ENCODE measurements at places on chromosomes 13 and 19. TPM values are rescaled to one million over a fixed set of nuclear protein-coding genes. Genes with fewer than 3 reads are reported as not detected.

DNA sequence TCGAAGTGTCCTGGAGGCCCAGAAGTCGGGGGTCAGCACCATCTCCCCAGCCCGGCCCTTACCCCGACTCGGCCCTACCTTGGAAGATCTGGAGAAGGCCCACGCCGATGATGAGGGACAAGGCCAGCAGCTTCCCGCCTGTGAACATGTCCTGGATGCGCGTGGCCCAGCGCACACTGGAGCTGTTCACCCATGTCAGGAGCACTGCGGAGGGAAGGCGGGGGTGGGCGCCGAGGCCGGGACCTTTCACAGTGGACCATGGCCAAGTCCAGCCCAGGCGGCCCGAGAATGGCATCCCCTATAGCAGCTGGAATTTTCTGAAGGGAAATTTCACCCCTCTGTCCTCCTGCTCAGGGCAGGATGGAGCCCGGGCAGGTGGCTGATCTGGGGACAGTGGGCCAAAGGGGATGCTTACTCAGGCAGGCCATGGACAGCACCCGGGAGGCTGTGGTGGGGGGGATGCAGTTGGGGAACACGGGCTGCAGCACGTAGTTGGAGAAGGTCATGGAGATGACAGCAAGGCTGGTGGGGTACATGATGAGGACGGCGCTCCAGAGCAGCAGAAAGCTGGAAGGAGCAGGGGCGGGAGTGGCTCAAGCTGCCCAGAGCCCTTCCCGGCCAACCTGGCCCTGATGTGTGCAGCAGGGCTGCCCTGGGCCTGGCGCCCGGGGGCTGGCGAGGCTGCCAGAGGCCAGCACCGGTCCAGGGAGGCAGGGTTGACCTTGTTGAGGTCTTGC is 13.0 kb downstream of the SLC7A10 start:
- no peak for DNase-seq

DNA sequence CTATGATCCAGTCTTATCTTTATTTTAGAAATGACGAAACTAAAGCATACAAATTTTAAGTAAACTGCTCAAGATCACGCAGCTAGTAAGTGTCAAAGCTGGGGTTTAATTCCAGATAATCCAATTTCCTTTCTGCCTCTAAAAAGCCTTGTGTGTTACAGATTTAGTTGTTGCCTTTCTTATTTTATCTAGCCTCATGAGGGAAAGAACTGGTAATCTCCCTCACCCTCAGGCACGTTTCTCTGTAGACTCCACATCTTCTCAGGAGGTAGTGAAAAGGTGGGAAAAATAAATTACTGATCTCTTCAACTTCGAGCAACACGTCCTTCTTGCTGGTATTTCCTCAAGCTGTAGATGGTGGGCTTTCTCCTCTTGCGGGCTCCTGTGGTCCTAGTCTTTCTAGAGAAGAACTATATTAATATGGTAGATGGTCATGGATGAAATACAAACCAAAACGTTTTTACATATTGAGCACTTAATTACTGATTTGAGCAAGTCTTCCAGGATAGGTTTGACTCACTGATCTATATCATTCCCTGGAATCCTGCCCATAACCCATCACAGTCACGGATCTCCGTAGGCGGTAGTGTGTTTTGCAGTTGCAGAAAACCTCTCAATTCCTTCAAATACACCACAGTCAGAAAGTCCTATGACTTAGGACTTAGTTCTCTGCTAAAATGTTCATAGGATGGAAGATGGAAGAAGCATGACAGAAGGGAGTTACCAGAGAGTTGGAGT is 519.5 kb downstream of the DCT start:
- no peak for DNase-seq

GRCh38 chr19:52536448-52536800 is 9.0 kb downstream of the ZNF808 start:
- peak; percentile 21 for DNase-seq

DNA sequence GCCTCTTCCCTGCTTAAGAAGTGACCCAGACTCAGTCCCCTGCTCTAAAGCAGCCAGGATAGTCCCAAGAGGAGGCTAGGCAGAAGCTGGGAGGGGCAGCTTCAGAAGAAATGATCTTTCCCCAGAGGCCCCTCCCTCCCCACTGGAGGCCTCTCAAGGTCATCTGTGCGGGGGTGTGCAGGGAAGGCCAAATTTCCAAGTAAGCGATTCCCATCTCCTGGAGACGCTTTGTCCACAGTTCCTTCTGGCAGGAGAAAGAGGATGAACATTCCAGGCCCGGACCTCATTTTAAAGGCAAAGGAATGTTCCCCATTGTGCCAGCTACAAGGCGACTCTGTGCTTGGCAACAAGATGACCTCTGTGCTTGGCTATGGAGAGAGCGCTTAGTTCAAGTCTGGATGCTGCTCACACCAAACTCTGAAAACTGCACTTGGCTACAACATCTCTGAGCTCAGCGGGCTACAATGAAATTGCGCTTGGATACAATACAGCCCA is 23.5 kb downstream of the COL5A3 start:
- DNase-seq = no peak

DNA sequence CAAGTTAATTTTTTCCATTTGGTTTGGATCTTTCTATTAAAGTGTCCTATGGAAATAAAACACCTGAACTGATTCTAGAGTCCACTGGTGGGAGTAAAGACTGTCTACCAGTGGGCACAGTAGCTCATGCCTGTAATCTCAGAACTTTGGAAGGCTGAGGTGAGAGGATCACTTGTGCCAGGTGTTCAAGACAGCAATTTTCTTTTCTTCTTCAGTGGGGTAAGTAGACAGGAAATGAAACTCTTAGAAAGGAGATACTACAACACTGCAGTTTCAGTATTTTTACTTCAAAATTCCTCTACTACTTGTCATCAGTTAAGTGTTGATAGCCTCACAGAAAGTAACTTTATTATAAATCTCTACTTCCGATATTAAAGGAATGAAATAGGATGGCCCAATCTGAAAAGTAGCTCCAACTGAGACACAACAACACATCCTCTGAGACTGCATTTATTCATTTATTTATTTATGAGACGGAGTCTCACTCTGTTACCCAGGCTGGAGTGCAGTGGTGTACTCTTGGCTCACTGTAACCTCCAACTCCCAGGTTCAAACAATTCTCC is 26.3 kb downstream of the DNMT1 start:
- peak; percentile 40 for DNase-seq

- DNase-seq = no peak
Observed at GRCh38 chr13:113897966-113898365, 34.1 kb upstream of the GAS6 start.

GRCh38 chr19:36573895-36574720 is 1.0 kb upstream of the ZNF529 start:
- DNase-seq = no peak

DNA sequence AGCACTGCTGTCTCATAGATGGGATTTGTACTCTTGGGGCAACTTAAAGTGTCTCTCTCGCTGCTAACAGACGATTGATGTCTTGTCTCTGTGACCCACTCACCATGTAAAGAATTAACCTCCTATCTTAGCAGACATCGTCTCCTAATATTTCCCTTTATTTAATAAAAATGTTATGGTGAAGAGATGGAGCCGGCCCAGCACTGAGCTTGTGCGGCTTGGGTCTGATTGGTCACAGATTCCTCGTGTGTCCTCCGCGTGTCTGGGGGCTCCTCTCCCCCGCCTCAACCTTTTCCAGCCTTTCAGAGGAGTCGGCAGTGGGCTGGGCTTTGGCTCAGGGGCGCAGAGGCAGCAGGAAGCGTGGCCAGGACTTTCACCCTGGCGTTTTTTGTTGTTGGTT is 13.2 kb upstream of the CRTC1 start:
- DNase-seq = no peak

DNA sequence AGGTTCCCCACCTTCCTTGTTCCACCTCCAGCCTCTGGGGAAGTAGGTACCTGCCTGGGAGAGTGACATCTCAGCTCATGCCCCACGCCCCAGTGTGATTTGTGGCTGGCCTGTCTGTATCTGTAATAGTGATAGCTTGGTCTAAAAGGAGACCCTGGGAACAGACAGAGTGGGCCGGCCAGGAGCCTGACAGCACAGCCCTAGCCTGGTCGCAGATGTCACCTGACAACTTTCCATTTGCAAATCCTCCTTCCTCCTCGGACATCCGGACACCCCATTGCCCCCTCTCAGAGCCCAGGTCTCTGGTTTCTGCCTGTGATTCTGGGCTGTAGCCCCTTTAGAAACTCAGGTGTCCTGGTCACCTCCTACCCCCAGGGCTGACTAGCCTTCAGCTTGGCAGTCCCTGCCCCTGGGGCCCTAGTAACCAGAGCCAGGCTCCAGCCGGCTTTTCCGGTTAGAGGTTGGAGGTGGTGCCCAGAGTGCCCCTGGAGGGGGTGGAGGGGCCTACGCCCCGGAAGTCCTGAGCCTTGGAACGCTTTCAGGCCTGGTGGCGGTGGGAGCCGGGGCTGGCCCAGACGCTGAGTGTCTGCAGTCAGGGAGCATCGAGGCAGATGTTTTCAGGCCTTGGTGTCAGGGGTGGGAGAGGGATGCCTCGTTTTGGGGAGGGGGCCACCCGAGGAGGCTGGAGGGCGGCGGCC is 6.5 kb downstream of the LRRC8E start:
- no peak for DNase-seq

DNA sequence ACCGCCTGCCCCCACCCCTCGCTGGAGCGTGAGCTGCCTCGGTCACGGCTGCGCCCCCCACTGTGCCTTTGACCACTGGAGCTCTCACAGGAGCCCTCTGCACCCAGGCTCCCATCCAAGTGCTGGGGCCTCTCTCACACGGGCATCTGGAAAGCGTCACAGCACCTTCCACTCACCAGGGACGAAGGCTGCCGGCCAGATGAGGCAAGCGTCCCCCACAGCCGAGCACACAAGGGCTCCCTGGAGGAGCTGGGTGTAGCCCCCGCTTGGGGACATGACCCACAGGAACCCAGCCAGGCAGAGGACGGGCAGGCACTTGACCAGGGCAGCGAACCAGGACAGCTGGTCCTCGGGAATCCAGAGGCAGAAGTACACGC is 560 bp downstream of the TMEM86B start:
- no peak for DNase-seq

Gene CACNA1A
- total RNA-seq = 1.4 TPM

Measured in OCI-LY7 (cell line).